CD4-positive, alpha-beta T cell treated with Interleukin-17A for 1 hour (primary cell): ENCODE measurements at places on chromosomes 6 and 20.

DNA sequence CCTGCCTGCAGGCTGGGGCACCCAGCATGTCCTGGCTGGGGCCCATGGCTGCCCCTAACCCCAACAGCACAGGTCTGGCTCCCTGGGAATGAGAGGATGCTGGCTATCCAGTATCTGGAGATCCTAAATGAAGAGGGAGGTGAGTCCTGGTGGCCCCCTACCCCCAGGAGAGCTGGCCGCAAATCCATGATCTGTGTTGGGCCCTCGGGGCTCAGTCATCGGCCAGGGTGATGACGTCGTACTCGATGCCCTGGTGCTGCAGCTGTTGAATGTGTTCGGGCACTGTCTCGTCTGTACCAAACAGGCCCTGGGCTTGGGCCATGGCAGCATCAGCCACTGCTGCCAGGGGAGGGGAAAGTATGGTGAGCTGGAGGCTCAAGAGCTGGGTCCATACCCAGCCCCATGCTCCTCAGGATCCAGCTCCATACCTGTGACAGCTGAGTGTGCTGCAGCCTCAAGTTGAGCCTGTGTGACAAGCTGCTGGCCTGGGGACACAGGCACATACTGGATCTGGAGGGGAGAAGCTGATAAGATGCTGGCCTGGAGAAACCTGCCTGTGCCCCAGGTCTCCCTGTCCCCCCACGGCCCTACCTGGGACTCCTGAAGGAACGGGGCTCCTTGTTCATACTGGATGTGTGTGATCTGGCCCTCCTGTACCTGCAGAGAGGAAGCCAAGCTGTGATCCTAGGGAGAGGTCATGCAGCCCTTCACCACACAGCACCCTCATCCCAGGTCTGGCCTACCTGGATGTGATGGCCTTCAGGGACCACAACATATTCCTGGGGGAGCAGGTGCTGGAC lies 14.5 kb downstream of the PCIF1 start:
- no peak for DNase-seq

- DNase-seq = no peak
Observed at GRCh38 chr6:38684237-38684636, 18.7 kb downstream of the GLO1 start.

- no peak for DNase-seq
Observed at GRCh38 chr20:49515586-49515985, 33.1 kb upstream of the KCNB1 start.

DNA sequence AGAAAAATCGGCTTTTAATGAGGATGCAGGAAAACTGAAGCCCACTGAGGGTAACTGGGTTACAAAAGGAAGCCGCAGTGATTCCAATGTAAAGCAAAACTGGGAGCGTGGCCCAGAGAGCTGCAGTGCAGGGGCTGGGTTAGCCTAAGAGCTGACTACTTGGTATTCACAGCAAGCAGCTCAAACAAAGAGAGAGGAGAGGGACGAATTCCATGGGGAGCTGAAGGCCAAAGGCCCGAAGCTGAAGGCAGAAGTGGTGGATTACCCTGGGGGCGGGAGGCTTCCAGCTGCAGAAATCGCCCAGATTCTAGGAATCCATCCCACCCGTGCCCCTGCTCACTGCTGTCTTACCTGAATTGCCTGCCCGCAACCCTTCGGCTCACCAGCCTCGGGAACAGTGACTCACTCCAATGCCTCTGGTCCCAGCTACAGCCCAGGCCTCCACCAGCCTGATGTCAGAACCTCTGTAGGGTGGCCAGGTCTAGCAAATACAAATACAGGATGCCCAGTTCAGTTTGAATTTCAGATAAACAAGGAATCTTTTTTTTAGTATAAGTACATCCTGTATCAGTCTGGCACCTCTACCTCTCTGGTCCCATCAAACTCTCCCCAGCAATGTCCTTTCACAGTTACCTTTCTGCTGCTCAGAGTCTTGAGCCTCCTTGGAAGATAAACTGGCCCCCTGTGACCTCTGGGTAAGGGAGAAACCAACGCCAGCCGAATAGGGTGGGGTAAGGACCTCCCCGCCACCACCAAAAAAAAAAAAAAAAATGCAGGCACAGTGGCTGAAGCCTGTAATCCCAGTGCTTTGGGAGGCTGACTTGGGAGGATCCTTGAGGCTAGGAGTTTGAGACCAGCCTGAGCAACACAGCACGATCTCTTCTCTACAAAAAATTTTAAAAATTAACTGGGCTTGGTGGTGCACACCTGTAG lies 14.6 kb upstream of the ZMYND8 start:
- DNase-seq = no peak
